ENCODE measurements at places on chromosomes 11 and 22. TPM values are rescaled to one million over a fixed set of nuclear protein-coding genes. Genes with fewer than 3 reads are reported as not detected.

DNA sequence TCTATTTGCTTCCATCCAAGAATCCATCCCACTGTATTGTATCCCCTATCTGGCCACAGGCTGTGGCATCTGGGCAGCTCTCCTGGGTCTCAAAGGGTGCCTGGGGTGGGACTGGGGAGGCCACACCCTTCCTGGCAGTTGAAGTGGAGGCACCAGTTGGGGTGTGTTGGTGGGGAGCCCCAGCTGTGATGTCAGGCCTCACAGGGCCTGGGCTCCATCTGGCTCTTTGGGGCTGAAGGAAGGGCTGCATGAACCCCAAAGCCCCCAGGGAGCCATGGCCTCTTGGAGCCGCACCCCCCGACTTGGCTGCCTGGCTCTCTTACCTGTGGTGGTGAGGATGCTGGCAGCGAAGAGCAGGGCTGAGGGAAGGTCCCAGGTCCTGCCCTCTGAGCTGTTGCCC is 469 bp downstream of the KCNK7 start:
- DNase-seq, result peak; percentile 65

GRCh38 chr22:26483043-26483438 is 542 bp downstream of the HPS4 start:
- no peak for DNase-seq

GRCh38 chr11:34299284-34299972 is 58.4 kb downstream of the ABTB2 start:
- DNase-seq, result no peak

- DNase-seq, result no peak
Observed at GRCh38 chr22:16968218-16968595, 39.8 kb downstream of the GAB4 start.

DNA sequence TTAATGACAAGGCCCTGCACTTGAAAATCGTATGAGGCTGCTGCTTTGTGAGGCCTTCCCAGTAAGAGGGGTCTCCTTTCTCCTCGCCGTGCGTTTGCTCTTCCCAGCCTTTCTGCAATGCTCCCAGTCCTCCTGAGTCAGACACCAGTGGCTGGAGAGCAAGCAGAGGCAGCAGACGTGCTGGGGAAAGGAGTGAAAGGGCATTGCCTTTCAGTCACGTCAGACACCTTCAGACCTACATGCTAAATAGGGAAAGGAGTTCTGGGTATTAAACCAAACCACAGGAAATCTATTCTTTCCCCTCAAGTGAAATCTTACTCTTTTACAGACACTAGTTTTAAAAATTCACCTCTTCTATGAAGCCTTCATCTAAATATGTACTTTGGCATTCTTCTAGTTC is 274.8 kb downstream of the NTM start:
- no peak for DNase-seq

DNA sequence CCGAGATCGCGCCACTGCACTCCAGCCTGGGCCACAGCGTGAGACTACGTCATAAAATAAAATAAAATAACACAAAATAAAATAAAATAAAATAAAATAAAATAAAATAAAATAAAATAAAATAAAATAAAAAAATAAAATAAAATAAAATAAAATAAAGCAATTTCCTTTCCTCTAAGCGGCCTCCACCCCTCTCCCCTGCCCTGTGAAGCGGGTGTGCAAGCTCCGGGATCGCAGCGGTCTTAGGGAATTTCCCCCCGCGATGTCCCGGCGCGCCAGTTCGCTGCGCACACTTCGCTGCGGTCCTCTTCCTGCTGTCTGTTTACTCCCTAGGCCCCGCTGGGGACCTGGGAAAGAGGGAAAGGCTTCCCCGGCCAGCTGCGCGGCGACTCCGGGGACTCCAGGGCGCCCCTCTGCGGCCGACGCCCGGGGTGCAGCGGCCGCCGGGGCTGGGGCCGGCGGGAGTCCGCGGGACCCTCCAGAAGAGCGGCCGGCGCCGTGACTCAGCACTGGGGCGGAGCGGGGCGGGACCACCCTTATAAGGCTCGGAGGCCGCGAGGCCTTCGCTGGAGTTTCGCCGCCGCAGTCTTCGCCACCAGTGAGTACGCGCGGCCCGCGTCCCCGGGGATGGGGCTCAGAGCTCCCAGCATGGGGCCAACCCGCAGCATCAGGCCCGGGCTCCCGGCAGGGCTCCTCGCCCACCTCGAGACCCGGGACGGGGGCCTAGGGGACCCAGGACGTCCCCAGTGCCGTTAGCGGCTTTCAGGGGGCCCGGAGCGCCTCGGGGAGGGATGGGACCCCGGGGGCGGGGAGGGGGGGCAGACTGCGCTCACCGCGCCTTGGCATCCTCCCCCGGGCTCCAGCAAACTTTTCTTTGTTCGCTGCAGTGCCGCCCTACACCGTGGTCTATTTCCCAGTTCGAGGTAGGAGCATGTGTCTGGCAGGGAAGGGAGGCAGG is at the start of gene GSTP1:
Gene GSTP1 (plus strand): TSS at position 566 of the 958 bp plus-strand sequence. CDS start 32 bp downstream, at position 598.
- peak; percentile 97 for DNase-seq

GRCh38 chr11:14614091-14614622 is 29.4 kb upstream of the PDE3B start:
- no peak for DNase-seq

DNA sequence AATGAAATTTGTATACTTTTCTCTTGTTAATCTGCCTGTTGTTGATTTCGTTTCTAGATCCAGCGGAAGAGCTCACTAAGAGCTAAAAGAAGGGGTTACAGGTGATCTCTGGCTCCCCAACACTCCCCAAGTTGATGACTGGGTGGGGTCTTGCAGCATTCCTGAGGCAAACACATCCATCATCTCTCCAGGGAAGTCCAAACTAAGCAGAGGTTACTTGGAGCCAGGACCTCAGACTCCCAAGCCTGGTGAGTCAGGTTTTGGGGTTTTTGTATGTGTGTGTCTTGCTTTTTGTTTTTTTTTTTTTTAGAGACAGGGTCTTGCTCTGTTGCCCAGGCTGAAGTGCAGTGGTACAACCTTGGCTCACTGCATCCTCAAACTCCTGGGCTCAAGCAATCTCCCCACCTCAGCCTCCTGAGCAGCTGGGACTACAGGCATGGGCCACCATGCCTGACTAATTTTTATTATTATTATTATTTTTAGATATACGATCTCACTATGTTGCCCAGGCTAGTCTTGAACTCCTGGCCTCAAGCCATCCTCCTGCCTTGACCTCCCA is 11.5 kb upstream of the RPS3 start:
- DNase-seq, result no peak

DNA sequence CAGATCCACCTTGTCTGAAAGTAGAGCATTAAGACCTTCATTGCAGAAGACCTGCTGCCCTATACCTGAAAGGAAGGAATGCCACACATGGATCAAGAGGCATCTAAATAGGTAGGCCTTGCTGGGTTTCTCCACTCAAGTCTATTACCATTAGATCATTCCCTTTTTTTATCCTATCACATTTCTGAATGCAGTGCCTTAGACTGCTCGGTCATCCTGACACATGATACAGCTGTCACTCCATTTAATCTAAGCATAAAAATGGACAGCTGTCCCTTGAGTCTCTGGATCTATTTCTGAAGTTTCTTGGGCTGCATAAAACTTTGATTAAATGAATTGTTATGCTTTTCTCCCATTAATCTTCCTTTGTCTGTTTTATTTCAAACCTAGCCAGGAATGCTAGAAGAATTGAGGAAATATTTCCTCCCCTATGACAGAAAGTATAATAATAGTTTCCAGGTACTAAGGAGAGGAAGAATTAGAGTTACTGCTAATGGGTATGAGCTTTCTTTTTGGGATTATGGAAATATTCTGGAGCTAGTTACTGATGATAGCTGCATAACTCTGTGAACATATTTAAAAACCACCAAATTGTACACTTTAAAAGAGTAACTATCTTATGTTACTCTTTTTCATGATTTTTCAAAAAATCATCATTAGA is 88.0 kb downstream of the DLG2 start:
- no peak for DNase-seq

- DNase-seq, result no peak
Observed at GRCh38 chr22:48576333-48577013, 1251.2 kb downstream of the BRD1 start.

DNA sequence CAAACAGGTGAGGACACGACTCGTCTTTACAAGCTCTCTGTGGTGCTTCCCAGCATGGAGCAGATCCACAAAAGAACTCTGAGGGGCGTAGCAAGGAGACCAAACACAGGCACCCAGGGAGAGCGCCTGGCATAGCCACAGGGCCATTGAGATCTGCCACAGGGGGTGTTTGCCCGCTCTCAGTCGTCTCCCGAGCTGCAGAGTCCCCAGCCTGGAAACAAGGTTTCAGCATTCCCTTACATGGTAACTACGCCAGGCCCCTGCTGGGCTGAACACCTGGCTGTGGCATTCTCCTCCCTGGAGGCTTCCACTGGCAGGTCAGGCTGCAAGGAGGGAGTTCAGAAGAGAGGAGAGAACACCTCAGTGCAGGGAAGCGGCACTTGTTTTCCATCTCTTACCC is 962.1 kb downstream of the NTM start:
- DNase-seq, result no peak

DNA sequence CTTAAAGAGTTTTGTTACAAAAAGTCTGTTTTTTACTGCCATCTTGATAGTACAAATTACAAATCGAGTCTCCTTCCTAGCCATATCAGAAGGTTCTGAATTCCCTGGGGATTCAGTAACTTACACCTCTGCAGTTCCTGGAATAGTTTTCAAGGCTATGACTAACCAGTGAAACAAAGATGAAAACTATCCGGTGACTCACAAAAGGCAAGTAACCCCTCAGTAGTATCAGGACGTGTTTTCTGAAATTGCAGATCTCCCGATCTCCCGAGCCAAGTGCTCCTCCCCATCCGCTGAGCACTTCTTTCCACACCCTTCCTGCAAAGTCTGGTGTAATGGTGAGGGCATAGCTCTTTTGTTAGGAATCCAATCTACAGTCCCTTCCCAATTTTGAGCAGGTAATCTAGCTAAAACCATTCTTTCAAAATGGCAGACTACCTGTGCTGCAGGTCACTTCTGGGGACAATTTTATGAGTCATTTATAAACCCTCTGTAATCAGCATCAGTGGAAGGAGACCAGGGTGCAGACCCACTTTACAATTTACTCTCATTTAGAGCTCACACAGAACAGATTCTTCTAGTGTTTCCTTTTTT is 7.7 kb downstream of the E2F8 start:
- no peak for DNase-seq

- DNase-seq, result no peak
Observed at GRCh38 chr22:26273011-26273675, 103.9 kb downstream of the SEZ6L start.

The C11orf16 gene
- not detected for total RNA-seq

GRCh38 chr11:6438979-6439571 is 1.7 kb downstream of the HPX start:
- no peak for DNase-seq

- DNase-seq, result peak; percentile 13
Observed at GRCh38 chr22:49218142-49218541, 609.5 kb downstream of the BRD1 start.

DNA sequence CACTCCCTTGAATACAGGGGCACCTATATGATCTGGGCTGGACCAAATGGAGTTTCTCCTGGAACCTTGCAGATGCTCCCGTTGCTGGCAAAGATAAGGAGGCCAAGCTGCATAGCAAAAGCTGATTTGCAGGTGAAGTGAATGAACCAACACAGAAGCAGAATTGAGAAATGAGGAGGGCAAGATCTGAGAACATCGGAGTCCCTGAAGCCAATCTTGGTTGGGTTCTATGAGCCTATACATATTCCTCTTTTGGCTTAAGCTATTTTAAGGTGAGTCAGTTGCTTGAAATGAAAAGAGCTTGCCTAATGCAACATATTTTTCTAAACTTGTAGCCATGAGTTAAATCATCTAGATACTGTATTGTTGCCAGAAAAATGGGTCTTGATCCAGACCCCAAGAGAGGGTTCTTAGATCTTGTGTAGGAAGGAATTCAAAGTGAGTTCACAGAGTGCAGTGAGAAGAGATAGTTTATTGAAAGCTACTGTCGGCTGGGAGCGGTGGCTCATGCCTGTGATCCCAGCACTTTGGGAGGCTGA is 23.5 kb downstream of the WEE1 start:
- no peak for DNase-seq

DNA sequence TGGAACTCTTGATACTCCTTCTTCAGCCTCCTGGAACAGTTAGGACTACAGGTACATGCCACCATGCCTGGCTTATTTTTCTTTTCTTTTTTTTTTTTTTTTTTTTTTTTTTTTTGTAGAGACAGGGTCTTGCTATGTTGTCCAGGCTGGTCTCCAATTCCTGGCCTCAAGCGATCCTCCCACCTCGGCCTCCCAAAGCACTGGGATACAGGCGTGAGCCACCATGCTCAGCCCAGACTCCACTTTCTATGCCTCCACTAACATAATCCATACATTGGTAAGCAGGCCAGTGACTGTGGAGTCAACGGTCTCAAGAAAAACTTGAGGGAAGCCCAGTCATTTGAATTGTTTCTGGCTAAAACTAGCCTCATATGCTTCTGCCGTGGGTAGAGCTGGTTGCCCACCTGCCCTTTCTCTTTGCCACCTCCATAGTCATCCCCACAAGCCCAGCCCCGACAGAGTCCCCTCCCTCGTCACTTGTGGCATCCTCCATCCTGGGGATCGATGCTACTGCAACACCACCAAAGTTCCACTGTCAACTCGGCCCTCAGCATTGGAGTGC is 2.4 kb downstream of the SCN2B start:
- DNase-seq, result no peak

DNA sequence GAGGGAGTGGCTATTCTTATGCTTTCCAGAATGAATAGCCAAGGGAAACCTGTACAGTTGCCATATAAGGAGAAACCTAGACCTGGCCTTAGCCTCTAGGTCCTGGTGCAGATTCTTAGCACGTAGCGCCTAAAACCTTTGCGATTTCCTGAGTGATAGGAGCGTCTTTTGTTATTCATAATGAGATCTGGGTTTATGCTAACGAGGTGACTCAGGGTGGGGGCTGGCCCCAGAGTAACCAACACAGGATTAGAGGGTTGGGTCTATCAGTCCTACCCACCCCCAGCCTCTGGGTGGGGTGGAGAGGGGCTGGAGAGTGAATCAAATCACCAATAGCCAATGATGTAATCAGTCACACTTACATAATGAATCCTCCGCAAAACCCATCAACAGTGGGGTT is 73.4 kb upstream of the PARVG start:
- no peak for DNase-seq

GRCh38 chr11:32032478-32032877 is 58.4 kb upstream of the RCN1 start:
- DNase-seq, result no peak

The SLC39A13 gene
- 87.5 TPM for total RNA-seq

The TECTA gene
- 1.1 TPM for total RNA-seq

The KRTAP5-9 gene
- total RNA-seq, result not detected

DNA sequence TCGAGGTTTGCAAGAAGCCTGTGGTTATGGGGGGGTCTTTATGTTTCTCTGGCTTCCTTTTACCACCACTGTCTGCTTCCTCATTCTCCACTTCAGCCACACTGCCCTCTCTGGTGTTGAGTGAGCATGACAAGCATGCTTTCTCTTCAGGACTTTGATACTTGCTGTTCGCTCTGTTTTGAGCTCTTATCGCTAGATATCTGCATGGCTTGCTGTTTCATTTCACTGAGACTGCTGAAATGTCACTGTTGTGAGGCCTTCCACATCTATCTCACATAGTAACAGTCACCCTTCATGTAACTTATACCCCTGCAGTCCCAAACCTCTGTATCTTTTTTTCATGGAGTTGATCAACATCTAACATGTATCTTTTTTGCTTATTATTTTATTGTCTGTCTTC is 59.8 kb downstream of the TMEM135 start:
- no peak for DNase-seq

GRCh38 chr11:101917226-101917625 is 904 bp upstream of the ANGPTL5 start:
- no peak for DNase-seq

GRCh38 chr22:17396516-17396915 is 27.3 kb downstream of the CECR2 start:
- no peak for DNase-seq

The C1QTNF5 gene
- 35.2 TPM for total RNA-seq

- peak; percentile 83 for DNase-seq
Observed at GRCh38 chr22:37544955-37545702, 15.2 kb upstream of the CDC42EP1 start.
